ENCODE measurements at places on chromosomes 4 and X. TPM values are rescaled to one million over a fixed set of nuclear protein-coding genes. Genes with fewer than 3 reads are reported as not detected.

GRCh38 chr4:67288964-67289363 lies 256.3 kb downstream of the CENPC start:
- peak; percentile 57 for DNase-seq

DNA sequence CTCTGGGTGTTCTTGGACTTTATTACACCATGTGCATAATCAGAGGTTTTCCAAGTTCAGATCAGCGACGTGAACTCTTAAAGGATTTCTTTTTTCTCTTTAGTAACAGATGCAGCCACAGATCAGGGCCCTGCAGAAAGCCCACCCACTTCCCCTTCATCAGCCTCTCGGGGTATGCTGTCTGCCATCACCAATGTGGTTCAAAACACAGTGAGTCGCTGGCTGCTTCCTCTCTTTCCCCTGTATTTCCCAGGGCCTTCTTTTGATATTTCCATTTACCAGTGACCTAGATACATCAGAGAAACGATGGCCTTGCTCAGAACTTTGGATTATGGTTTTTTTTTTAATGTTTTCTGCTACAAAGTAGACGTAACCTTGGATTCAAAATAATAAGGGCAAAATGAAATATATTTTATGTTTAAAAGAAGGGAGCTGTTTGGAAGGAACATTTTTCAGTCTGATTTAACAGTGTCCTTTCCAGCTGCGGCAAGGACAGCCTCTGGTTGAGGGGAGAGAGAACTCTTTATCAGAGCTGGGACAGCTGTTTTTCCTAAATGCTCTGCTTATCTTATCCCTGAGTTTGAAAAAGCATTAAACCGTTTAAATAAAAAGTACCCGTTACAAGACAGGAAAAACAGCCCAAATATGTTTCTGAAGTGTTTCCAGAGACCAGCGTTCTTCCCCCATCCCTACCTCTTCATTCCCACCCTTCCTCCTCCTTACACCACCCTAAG lies 38.2 kb downstream of the FAM114A1 start:
- no peak for DNase-seq

Gene MAGIX
- 4.8 TPM for total RNA-seq

Gene MRFAP1
- total RNA-seq: 128 TPM

DNA sequence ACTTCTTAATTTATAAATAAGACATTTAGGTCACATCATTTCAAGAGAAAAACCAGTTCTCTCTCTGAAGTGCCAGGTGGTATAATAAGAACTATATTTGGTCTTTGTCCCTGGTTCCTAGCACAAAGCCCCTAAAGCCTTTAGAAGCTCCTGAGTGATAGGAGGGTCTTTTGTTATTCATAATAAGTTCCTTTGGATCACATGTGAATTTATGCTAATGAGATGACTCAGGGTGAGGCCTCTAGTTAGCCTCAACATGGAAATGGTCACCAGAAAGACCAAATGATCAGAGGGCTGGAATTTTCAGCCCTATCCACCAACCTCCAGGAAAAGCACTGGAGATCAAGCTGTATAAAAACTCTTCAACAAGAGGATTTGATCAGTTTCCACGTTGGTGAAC lies 68.1 kb upstream of the BLTP1 start:
- DNase-seq: no peak

GRCh38 chrX:151923648-151924047 lies 11.0 kb downstream of the MAGEA4 start:
- no peak for DNase-seq

DNA sequence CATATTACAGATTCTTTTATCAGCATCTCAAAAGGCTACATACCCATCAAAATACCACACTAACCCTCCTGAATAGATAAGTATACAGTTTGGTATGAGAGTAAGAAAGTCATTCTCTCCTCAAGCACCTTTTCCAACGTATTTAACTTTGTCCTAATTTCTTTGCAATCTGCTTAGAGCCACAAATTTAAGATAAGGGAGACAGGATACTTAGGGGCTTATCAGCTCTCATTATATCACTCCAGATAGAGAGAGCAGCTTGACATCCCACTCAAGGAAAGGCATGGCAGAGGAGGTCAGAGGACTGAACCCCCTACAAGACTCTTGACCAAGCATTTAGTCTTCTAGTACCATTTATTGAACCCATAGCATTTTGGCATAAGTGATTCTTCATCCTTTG lies 262.4 kb downstream of the ADGRA3 start:
- DNase-seq: no peak

DNA sequence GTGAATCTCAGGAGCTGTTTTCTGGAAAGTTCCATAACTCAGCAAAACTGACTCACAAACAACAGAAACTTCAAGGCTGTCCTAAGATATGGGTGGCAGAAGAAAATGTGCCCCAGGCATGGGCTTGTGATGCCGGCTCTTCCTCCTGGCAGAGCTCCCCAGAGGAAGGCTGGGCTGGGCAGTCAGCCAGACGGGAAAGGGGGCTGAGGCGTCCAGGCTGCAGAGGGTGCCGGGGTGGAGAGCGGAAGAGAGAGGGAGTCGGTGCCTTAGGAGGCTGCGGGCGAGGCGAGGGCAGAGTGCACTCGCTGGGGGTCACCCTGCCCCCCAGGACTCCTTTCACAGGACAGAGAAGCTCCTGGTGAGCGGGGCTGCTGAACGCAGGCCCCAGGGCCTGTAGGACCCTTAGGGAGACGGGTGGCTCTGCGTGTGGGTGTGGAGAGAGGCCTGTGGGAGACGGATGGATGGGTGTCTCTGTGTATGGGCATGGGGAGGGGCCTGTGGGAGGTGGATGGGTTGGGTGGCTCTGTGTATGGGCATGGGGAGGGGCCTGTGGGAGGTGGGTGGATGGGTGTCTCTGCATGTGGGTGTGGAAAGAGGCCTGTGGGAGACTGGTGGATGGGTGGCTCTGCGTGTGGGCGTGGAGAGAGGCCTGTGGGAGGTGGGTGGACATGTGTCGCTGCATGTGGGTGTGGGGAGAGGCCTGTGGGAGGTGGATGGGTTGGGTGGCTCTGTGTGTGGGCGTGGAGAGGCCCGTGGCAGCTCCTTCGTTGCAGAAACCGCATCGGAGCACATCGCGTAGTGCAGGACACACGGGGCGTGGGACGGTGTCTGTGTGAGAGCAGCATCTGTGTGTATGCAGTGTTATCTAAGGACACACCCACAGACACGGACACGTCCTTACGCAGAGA lies 15.9 kb downstream of the PCGF3 start:
- peak; percentile 23 for DNase-seq

Gene ASB9
- 1.1 TPM for total RNA-seq

GRCh38 chr4:36772154-36772516 lies 472.4 kb upstream of the NWD2 start:
- no peak for DNase-seq

DNA sequence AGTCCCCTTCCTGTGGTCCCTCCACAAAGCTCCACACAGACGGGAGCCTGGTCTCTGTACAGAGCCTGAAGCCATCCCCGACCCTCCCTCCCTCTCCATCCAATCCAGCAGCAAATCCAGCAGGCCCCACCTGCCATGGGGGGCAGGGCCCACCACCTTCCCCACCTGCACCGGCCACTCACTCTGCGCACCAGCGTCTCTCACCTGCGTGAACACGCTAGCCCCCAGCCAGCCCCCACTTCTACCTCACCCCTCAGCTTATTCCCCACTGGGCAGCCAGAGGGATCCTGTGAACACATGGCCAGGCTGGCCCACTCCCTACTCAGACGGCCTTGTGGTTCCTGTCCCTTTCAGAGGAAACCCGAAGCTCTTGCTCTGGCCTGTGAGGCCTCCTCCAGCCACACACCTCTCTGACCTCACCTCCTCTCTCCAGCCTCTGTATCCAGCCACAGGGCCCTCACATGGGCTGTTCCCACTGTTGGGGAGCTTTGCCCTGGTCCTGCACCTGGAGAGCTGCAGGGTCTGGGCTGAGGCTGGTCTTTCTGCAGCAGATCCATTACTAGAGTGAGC lies 70.9 kb downstream of the WFS1 start:
- DNase-seq: no peak

- peak; percentile 70 for DNase-seq
These were observed 168.9 kb downstream of the CBR4 start for GRCh38 chr4:168841000-168841671.

Gene OTUD6A
- total RNA-seq: not detected

- DNase-seq: no peak
These were observed 19.7 kb downstream of the CXCL3 start for GRCh38 chr4:74018771-74019170.

DNA sequence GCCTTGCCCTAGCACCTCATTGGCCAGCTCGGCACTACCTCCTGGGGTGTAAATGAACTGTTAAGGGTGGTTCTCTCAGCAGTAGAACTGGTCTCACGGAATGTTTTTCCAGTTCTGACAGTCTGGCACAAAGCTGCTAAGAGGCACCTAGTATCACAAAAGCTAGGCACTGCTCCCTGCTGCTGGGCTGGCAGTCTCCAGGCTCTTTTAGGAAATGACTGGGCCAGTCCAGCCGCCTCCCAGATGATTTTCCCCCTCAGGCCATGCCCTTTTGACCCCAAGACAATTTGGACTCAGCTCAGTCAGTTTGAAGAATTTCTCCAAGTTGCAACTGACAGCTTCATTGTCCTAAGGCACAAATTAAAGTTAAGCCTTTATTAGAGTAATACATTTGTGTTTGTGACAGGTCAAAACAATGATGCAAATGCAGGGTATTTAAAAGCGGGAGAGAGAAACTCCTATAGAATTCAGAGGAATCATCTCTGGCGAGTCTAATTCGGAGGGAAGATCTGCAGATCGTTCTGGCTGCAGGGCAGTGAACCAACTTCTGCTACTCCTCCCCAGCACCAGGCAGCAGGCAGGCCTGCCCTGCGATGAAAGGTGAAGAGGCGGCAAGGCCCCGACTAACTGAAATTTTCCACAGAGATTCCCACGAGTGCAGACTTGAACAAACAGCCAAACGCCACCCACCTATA lies 7.9 kb downstream of the FRMD7 start:
- DNase-seq: no peak

DNA sequence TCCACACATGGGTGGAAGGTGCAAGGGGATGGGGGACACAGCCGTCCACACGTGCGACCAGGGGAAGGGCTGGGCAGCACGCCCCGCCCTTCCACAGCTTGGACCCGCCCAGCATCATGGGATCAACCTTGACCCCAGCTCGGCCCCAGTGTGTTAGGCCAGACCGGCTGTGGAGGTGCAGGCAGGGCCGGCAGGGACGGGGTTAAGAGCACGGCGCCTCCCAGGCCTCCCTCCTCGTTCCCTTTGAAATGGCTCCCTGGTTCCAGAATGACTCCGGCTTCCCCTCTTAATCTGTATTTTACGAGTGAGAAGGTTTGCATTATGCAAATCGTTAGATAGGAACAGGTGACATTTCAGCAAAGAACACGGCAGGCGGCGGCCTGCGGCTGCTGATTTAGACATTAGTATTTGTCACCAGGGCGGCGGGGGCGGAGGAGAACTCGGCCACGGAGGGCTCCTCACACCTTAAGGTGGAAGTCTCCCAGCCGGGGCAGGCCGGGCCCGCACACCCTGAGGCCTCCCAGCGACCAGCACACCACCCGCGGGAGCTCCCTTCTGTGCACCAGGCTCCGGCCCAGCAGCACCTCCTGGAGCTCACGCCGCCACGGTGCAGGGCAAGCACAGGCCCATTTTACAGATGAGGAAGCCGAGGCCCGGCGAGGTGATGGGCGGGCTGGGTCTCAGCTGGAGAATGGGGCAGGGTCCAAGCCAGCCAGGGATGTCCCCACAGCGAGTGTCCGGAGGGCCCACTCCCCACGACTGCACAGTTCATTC lies 116.1 kb downstream of the FAM53A start:
- DNase-seq: no peak

- no peak for DNase-seq
These were observed 18.5 kb downstream of the CLGN start for GRCh38 chr4:140408974-140409373.

Gene MAGEB10
- not detected for total RNA-seq

DNA sequence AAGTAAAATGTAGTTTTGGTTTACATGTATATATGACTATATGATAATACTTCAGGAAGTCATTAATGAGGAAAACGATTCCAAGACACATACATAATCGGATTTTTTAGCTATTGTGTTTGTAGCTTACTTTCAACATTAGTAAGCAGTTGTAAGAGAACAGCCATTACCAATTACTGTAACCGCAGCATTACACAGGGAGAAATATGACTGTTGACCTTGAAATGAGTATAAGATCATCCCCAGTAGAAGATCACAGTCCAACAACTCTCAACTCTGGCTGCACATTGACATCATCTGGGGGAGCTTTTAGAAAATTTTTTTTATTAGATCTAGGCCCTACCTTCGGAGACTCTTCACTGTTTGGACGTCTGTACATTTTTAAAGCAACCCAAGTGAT lies 762.0 kb upstream of the MAGEB2 start:
- DNase-seq: no peak

DNA sequence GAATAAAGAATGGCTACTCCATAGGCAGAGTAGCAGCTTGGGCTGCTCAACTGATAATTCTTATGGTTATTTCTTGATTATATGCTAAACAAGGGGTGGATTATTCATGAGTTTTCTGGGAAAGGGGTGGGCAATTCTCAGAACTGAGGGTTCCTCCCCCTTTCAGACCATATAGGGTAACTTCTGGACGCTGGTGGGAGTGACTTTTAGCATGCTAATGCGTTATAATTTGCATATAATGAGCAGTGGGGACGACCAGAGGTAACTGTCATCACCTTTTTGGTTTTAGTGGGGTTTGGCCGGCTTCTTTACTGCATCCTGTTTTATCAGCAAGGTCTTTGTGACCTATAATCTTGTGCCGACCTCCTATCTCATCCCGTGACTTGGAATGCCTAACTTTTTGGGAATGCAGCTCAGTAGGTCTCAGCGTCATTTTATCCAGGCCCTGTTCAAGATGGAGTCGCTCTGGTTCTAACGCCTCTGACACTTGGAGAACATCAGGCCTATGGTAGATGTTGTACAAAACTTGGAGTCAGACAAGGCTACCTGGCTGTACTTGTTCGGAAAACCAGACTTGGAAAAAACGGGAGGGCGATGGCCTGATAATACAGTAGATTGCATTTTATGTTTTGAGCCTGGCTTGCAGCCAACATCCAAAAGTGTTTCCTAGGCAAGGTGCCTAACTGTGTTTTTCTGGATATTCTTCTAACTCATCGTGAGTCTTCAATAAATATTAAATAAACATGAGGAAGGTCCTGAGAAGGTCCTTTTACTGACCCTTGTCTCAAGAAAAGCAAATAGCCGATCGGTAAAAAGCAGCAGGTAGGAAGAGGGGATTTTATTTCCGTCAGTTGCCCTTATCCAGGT lies 1.8 kb upstream of the TMEM164 start:
- DNase-seq: no peak

GRCh38 chr4:33334416-33334815 lies 2614.2 kb downstream of the PCDH7 start:
- DNase-seq: no peak

Gene GAGE12F
- not detected for total RNA-seq

- no peak for DNase-seq
These were observed 292.5 kb downstream of the CAMK2D start for GRCh38 chr4:113469023-113469390.

DNA sequence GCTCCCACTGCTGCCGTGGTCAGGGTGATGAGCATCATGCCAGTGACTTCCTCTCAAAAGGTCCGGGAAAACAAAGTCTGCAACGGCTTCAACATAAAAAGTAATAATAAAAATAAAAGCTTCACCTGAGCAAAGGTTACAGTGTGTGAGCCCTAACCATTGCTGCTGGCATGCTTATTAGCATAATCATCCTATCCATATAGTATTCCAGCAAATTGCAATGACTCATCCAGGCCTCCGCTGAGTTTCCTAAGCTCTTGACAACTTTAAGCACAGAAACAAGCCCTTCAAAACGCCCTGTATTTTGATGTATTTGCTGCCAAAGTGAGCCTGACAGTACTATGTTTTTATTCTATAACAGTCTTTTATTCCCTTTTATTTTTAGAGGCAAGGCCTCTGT lies 100.5 kb downstream of the AASDH start:
- DNase-seq: no peak

Data from myocyte (in vitro differentiated cells).